Islet precursor cell (in vitro differentiated cells): ENCODE measurements at places on chromosomes 6 and 20.

DNA sequence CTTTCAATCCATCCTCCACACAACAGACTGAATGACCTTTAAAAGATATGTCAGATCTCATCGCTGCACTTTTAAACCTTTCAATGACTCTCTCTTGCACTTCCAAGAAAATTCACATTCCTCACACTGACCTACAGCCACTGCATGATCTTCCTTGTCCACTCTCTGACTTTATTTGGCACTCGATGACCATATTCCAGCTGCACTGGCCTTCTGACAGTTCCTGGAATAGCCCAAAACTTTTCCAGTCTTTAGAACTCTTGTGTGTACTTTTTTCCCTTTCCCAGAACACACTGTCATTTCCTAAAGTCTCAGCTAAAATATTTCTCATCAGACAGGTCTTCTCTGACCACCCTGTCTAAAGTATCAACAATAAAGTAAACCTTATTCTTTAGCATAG lies 174.6 kb downstream of the ADGRG6 start:
- DNase-seq = no peak

DNA sequence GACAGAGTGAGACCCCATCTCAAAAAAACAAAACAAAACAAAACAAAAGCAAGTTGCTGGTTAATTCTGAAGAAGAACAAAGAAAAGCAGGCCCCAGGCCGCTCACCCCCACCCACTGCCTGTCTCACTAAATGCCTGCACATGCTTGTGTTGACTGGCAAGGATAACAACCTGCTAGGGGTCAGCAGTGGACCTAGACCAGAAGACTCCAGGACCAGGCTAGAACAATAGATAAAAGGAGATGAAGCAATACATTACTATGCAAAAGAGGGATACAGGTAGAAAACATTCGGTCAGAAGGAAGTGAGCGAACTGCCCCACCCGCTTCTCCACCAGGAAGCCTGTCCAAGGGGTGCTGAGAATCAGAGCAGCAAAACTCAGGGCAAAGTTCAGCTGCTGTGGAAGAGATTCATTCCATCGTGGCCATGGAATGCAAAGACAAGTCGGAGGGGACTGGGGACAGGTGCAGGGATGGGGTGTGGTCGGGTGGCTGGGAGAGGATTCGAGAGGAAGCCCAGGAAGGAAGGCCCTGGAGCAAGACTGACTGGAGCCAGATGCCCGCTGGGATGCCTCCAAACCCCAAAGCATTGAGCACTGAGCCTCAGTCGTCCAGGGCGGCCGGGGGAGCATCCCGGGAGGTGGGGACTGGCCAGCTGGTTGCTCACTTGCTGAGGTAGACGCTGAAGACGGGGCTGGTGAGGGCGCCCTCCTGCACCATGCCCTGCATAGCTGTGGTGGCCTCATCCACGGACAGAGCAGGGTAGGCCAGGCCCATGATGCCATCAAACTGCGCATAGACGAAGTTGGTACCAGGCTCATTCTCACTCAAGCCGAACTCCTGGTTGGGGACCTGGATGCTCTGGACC lies 5.3 kb downstream of the PGC start:
- peak; percentile 77 for DNase-seq

GRCh38 chr6:28657381-28657768 lies 131.7 kb downstream of the GPX5 start:
- no peak for DNase-seq

- peak; percentile 74 for DNase-seq
These were observed 45.5 kb upstream of the AFDN start for GRCh38 chr6:167781066-167781767.

GRCh38 chr6:41942067-41942851 lies 651 bp upstream of the CCND3 start:
- no peak for DNase-seq

DNA sequence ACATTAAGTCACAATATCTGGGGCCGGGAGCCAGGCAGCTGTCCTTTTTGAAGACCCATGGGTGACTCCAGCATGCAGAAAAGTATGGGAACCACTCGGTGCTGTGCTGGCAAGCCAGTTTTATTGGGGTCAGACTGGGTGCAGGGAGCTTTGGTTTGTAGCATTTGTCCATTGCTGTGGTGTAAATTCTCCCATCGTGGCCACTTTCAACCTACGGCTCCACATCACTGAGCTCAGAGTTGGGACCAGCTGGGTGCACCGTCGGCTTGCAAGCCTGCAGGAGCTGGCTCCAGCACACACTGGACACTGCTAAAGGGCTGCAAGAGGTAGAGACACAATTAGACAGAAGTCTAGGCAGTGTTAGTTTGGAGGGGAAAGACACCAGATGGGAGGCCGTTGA lies 66.9 kb downstream of the SYNJ2 start:
- no peak for DNase-seq

DNA sequence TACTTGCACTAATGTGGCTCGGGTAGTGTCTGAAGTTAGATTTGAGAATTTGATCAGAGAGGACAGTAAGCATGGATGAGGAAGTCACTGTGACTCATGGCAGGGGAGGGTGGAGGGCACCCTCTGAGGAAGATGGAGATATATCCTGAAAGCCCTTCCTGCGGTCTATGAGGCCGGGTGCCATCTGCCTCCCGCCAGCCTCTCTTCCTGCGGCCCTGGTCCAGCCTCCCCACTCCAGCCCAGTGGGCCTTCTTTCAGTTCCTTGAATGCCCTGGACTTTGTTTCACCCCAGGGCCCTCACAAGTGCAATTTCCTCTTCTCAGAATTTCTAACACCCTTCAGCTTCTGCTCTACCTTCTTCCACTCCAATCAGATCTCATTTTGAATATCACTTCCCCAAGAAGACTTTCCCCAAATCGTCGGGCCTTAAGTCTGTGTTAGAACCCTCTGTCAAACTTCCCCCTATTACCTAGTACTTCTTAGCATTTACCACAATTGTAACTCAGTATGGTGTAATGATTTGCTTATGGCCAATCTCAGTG lies 20.2 kb upstream of the TNFAIP3 start:
- DNase-seq = no peak

DNA sequence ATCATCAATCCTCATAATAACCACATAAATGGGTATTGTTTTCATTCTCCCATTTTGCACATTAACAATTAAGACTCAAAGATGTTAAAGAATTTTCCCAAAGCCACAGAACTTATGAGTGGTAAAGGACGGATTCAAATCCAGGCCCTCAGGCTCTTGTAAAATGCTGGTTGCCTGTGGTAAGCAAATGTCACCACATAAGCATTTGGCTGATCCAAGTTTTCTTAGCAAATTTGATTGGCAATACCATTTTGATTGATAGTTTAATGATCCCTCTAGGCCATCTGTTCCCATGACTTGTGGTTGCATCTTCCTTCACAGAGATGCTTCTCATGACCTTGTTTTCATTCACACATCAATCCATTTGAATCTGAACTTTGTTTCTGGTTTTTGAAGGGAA lies 252.0 kb upstream of the RIN2 start:
- DNase-seq = no peak

DNA sequence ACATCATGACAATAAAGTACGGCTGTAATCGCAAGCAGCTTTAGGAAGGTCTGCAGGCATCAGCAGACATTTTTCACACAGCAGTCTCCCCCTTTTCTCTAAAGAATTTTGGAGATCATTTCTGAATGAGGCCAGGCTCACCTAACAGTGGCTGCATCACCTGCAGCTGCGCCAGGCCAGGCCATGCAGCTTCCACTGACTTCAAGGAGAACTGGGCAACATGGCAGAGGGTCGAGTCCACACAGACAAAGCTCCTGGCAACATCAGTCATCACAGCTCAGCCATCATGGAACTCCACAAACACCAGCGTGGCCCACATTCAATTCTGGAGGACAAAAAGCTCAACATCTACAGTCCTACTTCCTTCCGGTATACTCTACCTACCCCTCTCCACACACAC lies 17.8 kb upstream of the FOXC1 start:
- DNase-seq = peak; percentile 32

- peak; percentile 32 for DNase-seq
These were observed 168.5 kb upstream of the AKAP12 start for GRCh38 chr6:151071295-151071694.

DNA sequence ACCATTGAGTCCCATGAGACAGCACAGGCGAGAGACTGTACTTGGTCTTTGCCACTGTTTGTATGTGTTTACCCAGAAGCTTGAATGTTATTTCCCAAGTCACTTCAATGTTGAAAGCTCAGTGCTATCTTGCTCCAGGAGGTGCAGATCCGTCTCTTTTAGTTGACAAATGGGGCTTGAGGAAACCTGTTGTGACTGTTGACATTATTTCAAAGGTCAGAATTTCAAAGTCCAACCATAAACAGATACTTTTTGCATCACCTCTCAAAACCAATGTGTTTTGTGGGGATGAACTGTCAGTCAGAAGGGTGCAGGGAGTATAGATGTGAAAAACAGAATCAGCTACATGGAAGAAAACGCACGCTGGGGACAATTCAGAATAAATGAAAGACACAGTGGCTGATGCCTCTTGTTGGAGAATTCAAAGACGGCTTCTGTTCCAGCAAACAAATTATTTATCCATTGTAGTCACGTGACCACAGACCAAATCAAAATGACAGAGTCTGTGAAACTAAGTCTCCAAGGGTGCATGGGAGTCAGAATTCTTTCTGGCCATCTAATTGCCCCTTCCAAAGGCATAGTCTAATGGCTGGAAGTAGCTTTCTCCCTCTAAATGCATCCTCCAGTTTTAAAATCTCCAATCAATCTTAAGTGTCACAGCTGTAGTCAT lies 83.7 kb downstream of the MYLK4 start:
- no peak for DNase-seq

DNA sequence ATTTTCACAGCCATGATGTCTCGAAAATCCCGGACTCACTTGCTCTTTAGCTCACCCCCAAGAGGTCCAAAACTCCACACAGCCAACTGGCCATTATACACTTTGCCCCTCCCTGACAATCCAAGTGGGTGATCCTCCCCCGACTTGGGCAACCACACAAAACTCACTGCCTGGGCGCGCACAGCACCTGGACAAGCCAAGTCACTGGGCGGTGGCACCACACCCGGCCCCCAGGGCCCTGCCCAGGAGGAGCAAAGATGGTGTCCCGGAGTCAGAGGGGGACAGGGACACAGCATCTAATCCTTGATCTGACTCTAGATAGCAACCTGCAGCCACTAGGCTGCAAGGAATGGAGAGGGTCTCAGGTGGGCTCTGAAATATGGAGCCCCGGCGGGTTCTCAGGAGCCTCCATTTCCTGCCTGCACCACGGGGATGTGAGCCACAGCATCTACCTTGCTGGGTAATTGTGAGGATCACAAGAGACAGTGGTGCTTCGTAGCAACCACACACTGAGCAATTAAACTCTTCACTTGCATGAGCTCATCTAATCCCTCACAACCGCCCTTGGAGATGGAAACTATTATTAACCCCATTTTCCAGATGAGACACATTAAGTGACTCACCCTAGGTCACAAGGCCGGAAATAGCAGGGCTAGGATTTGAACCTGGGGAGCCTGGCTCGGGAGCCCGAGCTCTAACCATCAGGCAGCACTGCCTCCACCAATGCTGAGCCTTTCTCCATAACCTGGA lies 66.6 kb downstream of the BMP7 start:
- DNase-seq = no peak

DNA sequence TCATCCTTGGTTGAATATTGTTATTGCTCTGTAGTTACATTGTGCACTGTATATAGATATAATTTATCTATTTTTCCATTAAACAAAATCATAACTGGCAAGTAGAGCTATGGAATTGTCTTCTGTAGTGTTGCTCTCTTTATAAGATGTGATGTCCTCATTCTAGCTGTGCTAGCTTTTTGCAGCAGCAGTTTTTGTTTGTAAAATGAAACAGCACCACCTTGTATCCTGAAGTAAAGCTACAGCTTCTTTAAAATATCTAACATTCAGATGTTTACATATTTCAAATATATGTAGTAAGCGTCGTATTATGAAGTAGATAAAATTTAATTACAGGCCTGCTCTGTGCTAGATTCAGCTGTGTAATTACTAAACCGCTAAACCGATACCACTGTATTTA lies 328.8 kb upstream of the MANEA start:
- no peak for DNase-seq

- DNase-seq = no peak
These were observed 236.8 kb upstream of the MARCKS start for GRCh38 chr6:113620386-113620785.

- no peak for DNase-seq
These were observed 171.9 kb downstream of the JARID2 start for GRCh38 chr6:15417811-15418210.

DNA sequence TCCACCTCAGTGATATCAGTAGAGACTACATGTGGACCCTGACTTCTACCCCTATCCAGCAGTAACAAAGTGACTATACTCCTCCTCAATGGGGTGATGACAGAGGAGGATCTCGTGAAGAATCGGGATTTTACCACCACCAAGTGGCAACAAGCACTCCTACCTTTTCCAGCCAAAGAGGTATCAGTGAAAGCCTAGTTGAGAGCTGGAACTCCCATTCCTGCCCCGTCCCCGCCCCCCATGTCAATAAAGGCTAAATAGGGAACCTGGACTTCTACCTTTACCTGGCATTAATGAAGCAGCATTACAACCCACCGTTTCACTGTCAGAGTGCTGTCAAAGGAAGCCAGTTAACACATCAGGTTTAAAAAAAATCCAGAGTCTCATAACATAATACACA lies 45.3 kb downstream of the RNF24 start:
- no peak for DNase-seq

DNA sequence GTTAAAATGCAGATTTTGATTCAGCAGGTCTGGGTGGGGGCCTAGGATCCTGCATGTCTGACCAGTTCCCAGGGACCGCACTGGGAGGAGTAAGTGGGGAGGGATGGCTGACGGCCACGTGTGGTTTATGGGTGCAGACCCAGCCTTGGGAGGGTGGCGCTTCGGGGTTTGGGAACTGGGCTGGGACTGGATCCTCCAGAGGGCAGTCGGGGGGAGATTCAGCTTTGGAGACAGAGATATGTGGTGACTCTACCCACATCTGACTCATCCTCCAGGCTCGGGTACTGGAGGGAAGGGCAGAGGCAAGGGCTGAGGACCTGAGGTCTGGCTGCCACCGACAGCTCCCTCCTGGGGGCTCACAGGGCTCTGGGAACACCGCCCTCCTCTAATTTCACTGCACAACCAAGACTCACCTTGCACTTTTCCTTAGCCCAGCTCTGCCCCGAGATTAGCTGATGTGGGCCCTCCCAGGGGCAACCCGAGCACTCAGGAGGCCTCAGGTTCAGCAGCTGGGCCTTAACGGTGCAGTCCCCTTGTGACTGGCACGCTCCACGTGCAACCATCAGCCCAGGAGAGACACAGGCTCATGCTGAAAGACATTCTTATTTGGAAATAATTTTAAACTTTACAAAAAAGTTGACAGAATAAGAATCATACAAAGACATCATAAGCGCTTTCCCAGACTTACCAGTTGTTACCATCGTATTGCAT lies 172.8 kb upstream of the PMEPA1 start:
- peak; percentile 66 for DNase-seq

GRCh38 chr6:84057908-84058307 lies 24.3 kb downstream of the MRAP2 start:
- DNase-seq = no peak

- no peak for DNase-seq
These were observed 37.7 kb downstream of the ADTRP start for GRCh38 chr6:11740875-11741274.

GRCh38 chr6:51651132-51651817 lies 436.1 kb downstream of the PKHD1 start:
- DNase-seq = no peak

- DNase-seq = peak; percentile 90
These were observed 181.4 kb downstream of the SIM1 start for GRCh38 chr6:100283285-100283684.

GRCh38 chr6:124982669-124983068 lies 20.4 kb downstream of the RNF217 start:
- DNase-seq = no peak
